Activated CD4-positive, CD25-positive, alpha-beta regulatory T cell treated with anti-CD3 and anti-CD28 coated beads, Interleukin-2, amount 50 U/mL, for 72 hours (primary cell): ENCODE measurements at places on chromosomes 11 and 22.
A peak's percentile ranks its signal among the peaks of the same experiment; 100 is the strongest.

GRCh38 chr11:43895601-43896000 is 15.0 kb downstream of the ALKBH3 start:
- DNase-seq, result no peak

DNA sequence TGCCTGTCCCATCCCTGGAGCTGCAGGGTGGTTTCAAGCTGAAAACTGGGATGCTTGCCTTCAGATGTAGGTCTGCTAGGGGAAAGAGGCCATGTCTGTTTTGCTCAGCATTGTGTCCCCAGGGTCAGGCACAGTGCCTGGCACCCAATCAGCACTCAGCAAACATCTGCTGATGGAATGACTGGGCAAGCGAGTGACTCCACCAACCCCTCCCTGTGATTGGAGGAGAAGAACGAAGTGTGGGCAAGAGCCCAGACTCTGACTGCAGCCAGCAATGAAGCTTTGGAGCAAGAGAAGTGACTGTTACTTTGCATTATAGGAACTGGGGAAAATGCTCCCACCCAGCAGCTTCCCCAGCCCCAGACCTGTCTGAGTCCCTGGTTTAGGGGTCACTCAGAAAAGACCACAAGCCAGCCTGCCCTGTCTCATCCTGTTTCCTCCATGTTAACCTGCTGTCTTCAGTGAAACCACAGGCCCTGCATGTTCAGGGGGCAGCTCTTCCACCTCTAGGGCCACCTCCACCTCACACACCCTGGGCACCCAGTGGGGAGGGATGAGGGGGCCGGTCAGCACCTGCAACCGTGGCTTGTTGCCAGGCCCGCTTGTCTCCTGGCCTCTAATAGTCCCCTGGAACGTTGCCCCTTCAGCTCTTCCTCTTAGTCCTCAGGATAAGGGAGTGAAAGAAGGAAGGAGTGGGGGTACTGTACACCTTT is 147.4 kb downstream of the TRIM29 start:
- DNase-seq, result no peak

DNA sequence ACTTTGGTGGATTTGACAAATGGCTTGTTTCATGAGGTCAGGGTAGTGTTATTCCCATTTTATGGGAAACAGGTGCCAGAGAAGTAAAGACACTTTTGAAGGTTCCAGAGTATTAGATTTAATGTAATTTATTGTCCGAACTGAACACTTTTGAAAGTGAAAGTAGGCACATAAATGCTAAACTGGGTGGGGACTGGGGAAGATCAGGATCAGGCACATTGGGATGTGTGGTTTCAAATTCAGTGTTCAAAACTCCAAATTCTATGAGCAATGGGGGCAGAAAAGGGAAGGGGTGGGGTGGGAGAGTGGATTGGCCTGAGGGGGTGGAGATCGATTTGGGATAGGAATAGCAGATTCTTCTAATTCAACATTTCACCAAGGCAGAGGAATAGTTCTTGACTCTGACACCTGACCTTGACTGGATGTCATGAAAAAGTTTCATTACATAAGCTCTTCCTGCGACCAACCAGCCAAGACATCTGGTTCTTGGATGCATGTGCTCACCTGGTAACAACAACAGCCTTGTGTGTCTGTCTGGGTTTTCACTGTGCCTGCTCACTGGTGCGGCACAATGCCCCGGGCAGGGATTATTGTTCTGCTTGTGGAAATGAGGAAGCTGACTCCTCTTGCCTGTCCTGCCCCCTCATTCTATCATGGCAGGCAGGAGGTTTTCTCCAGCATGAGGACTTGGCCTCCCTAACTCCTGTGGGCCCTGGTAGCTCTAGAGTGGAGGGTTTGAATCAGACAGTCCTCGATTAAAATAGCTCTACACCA is 10.8 kb downstream of the PPFIBP2 start:
- no peak for DNase-seq

GRCh38 chr11:71209181-71209580 is 43.2 kb downstream of the SHANK2 start:
- DNase-seq, result no peak

- no peak for DNase-seq
Observed at GRCh38 chr22:33555814-33556522, 364.3 kb downstream of the LARGE1 start.

- DNase-seq, result no peak
Observed at GRCh38 chr11:9028581-9028980, 24.8 kb upstream of the NRIP3 start.

- DNase-seq, result no peak
Observed at GRCh38 chr11:76654298-76654851, 16.2 kb downstream of the LRRC32 start.

GRCh38 chr11:1153105-1153950 is 4.4 kb upstream of the MUC5AC start:
- peak; percentile 23 for DNase-seq

DNA sequence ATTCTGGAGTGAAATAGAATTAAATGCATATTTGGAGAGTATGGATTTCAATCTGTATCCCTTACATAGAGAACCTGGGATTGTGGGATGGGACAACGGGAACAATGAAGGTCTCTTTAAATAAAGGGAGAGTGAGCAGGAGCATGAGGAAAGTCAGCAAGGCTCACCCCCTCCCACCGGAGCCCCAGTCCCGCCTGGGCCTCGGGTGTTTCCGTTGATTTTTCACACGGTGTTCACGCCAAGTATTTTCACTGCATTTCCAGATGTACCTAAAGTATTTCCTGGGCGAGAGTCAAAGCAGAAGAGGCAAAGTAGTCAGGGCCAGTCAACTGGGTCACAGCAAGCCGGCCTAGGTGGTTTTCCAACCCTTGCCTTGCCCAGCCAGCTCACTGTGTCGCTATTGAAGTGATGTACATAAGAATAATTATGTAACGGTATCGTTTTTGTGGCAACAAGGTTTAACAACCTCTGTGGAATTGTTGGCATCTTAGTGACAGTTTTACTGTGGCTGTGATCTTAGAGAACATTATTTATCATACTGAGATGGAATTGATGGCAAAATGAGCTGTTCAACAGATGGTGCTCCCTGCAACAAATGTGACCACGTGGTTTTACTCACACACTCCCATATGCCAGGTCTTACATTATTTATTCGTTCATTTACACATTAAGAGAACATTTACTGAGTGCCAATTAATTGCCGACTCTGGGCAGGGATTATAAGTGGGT is 177.3 kb downstream of the ADAMTS15 start:
- no peak for DNase-seq
